ENCODE measurements at places on chromosomes 16 and 17.

GRCh38 chr16:31301708-31302400, 42.1 kb downstream of the ITGAM start:
- no peak for DNase-seq

GRCh38 chr17:72005332-72006163, 115.3 kb upstream of the SOX9 start:
- no peak for DNase-seq

DNA sequence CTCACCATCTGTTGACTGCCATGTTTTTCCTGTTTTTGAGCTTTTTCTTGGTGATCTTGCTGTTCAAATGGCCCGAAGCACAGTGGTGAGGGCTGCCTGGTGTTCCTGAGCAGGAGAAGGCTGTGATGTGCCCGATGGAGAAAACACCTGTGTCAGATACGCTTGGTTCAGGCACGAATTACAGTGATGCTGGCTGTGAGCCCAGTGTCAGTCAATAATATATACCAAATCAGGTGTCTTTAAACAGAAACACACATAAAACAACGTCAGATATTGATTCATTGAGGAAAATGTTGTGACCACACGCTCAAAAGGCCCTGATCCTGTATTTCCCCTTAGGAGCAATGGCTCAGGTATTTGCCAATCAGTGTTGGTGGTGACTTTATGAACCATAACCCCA, 111.7 kb downstream of the SDR42E1 start:
- DNase-seq = no peak

- DNase-seq = peak; percentile 21
Observed at GRCh38 chr17:66577041-66577440, 257.9 kb upstream of the CACNG5 start.

- DNase-seq = no peak
Observed at GRCh38 chr16:29984137-29984763, 10.6 kb downstream of the TAOK2 start.

DNA sequence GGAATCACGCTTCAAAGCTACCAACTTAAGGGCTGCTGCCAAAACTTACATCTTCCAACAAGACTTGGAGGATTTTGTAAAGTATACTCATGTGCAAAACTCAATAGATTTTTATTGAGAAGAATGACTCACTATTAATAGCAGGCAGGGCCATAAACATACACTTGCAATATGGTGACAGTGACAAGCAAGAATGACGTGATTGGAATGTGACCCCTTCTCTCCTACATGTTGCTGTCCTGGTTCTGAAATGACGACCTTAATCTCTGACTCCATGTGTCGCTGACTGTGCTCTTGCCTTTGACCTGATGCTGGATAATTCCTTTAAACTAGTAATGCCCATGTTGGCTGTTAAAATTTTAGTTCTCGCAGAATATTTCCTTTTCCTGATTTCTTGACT, 174.5 kb downstream of the PARN start:
- no peak for DNase-seq

- no peak for DNase-seq
Observed at GRCh38 chr17:77393274-77393600, 252.5 kb downstream of the SEC14L1 start.

- peak; percentile 82 for DNase-seq
Observed at GRCh38 chr17:47324224-47325020, 667 bp downstream of the EFCAB13 start.

GRCh38 chr17:28760601-28761562, 17.1 kb downstream of the TRAF4 start:
- DNase-seq = peak; percentile 94

GRCh38 chr16:28538733-28539596, at the start of gene NUPR1:
Gene NUPR1, minus strand, starts transcription at chr16:28538974. Its CDS starts 67 bp downstream, at chr16:28538907.
- no peak for DNase-seq

DNA sequence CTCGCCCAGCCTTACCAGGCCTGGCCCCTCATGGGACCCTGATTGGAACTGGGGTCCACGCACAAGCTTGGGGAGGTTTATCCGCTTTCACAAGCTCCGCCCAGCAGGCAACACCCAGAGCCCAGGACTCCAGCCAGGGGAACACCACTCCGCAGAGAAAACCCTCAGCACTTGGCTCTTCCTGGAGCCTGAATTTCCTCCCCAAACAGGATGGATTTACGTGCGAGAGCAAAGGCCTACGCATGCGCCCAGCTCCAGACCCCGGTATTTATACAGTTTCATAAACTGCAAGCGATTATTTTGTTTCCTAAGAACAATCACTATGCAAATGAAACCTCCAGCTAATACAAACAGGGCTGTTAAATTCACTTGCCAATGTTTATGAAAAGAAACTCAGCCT, 22.8 kb downstream of the ZNF423 start:
- no peak for DNase-seq

DNA sequence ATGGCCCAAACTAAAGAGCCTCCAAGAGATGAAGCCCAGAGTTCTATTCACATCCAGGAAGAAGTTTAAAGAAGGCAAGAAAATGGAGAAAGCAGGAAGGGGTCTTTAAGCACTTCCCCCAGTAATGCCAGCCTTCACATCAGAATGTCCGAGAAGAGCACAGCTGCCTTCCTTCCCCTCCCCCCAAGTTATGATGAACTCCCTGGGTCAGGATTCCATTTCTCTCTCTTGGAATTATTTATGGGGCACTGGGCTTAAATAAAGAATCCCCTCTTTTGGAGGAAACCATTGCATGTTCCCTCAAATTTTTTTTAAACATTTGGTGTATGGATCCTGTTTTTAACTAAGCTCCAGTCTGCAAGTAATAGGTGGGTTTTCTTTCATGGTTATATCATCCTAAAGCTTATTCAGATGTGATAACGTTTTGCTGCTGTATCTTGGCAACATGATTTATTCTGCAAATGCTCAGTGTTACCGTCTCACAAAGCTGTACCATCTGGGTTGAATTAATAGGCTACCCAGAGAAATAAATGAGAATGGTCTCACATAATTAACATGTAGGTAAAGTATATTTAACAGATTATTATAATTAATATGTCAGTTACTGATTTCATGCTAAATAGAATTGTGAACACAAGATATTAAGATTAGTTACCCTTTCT, 160.9 kb upstream of the TOX3 start:
- no peak for DNase-seq

DNA sequence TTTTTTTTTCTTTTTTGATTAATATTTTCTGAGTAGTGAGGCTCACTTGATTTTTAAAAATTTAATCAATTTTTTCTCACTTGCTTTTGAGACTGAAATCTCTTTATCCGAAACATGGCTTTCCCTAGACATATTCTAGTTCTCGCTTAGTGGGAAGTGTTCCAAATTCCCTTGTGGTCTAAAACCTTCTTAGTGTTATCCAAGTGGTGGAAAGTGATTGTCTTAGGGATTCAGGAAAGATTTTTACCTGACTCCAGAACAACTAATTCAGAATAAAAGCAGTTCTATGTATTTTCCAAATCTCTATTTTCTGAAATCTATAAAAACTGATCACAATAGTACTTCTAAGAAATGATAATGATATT, 178.8 kb downstream of the MAP2K6 start:
- no peak for DNase-seq

- DNase-seq = no peak
Observed at GRCh38 chr16:49855822-49856671, at the start of gene ZNF423. Gene ZNF423, minus strand, starts transcription at chr16:49856112. Its CDS starts 338 bp downstream, at chr16:49855774.

GRCh38 chr17:32546031-32546444, 59.2 kb downstream of the CDK5R1 start:
- DNase-seq = peak; percentile 63

GRCh38 chr16:26493751-26494150, 573.0 kb upstream of the C16orf82 start:
- no peak for DNase-seq

DNA sequence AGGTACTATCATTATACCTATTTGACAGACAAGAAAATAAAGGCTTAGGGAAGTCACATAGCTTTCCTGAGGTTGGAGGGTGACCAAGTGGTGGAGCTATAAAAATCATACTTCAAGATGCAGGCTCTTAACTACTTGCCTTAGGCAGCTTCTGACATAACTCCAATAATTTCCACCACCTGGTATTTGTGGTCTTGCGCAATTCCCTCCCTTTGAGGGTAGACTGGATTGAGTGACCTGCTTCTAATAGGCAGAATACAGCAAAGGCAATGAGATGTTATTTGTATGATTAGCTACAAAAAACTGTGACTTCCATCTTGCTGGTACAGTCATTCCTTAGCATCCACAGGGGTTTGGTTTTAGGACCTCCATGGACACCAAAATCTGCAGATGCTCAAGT, 385.5 kb downstream of the TMEM114 start:
- no peak for DNase-seq

GRCh38 chr17:43661699-43662412, at the start of gene MEOX1:
Gene MEOX1, minus strand, starts transcription at chr17:43661922. Its CDS starts 388 bp downstream, at chr17:43661534.
- no peak for DNase-seq

- DNase-seq = no peak
Observed at GRCh38 chr17:12592941-12593340, 72.7 kb upstream of the MYOCD start.

- no peak for DNase-seq
Observed at GRCh38 chr16:19559242-19559910, 3.9 kb downstream of the VPS35L start.

GRCh38 chr17:12627177-12627629, 38.5 kb upstream of the MYOCD start:
- DNase-seq = no peak

- DNase-seq = no peak
Observed at GRCh38 chr17:79041041-79041570, 17.1 kb downstream of the C1QTNF1 start.

DNA sequence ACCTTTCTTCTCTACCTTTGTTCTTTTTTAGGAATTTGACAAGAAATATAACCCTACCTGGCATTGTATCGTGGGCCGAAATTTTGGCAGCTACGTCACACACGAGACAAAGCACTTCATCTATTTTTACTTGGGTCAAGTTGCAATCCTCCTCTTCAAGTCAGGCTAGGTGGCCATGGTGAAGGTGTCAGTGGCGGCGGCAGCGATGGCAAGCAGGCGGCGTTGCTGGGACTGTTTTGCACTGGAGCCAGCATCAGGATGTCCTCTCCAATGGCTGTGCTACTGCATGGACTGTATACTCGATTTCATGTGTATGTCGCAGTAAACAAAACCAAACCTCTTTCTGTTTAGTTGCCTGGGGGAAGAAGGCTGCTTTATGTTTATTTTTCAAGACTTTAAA, 5.9 kb downstream of the DYNLL2 start:
- no peak for DNase-seq

DNA sequence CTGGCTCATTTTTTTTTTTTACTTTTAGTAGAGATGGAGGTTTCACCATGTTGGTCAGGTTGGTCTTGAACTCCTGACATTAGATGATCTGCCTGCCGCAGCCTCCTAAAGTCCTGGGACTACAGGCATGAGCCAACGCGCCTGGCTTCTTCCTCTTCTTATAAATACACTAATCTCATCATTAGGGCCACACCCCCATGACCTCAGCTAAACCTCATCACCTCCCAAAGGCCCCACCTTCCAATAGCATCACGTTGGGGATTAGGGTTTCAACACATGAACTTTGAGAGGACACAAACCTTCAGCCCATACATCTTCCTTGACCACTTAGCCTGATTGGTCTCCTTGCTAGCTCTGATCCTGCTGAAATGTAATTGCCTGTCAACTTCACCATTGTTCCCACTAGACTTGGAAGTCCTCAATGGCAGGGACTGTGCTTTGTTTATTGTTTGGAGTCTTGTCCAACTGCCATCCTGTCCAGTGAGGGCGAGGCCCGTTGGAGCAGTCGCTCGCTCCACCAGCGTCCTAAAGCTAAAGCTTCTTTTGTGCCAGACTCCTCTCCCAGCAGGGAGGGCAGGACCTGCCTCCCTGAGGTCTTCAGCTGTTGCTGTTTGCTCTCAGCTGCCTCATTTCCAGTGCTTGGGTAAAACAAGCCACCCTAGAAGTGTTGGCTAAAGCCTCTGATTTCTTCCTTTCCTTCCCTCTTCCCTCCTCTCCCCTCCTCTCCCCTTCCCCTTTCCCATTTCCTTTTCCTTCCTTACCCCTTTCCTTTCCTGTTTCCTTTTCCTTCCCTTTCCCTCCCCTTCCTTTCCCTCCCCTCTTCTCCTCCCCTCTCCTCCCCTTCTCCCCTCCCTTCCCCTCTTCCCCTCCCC, 85.3 kb downstream of the HAPSTR1 start:
- DNase-seq = no peak

GRCh38 chr16:87046235-87046634, 271.0 kb downstream of the C16orf95 start:
- no peak for DNase-seq

DNA sequence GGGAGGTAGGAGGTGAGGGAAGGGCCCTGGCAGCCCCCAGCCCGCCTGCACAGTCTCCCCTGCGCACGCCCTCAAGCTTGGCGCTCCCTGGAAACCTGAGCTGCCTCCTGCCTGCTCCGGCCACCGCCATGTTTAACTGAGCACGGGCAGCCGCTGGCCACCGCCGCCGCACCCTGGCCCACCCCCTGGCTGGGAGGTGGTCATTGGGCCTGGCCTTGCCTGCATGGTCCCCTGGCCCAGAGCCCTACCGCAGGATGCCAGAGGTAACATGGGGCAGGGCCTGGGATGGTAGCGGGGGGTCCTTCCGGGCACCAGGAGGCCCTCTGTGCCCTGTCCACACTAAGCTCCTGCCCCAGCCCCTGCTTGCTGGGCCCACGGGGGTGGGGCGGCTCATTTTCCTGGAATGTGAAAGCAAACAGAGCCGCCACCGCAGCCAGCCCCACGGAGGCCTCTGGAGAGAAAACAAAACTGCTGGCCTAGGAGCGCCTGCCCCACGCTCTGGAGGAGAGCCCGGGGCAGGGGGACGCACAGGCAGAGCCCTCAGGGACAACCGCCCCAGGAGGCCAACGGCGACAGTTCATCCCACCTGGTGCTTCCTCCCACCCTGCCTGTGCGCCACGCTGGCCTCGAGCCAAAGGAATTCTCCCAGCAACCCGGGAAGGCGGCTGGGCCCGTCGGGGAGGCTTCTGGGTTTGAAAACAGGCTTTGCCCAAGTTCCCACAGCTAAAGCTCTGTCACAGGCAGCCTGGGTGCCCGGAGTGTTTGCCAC, 8.9 kb downstream of the NHERF2 start:
- DNase-seq = no peak

- no peak for DNase-seq
Observed at GRCh38 chr16:86255966-86256365, 254.4 kb upstream of the FOXF1 start.

- no peak for DNase-seq
Observed at GRCh38 chr16:76228546-76229146, 48.6 kb upstream of the CNTNAP4 start.

Data from H9 (cell line).